NCI-H526 treated with DMSO at 0.1 percent for 48 hours (cell line): ENCODE measurements at places on chromosomes 1 and 21.

GRCh38 chr1:113307771-113308445 is 82.4 kb upstream of the MAGI3 start:
- no peak for DNase-seq

DNA sequence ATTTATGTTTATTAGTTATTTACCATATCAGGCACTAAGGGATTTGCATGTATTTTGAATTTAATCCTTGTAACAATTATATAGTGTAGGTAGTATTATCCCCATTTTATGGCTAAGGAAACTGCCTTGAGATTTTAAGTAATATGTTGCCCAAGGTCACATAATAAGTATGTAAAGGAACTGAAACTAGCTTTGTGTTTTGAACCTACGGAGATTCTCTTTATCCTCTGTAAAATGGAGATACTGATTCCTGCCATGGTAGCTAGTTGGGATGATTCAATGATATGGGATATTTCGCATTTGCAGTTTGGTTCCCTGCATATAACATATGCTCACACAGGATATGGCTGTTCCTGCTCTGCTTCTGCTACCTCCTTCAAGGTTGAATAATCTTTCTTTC is 144.3 kb downstream of the ST6GALNAC3 start:
- DNase-seq, result no peak

GRCh38 chr1:22808186-22808675 is 97.6 kb downstream of the EPHB2 start:
- DNase-seq, result no peak

- DNase-seq, result no peak
Observed at GRCh38 chr1:117142200-117142599, 20.7 kb upstream of the TRIM45 start.

DNA sequence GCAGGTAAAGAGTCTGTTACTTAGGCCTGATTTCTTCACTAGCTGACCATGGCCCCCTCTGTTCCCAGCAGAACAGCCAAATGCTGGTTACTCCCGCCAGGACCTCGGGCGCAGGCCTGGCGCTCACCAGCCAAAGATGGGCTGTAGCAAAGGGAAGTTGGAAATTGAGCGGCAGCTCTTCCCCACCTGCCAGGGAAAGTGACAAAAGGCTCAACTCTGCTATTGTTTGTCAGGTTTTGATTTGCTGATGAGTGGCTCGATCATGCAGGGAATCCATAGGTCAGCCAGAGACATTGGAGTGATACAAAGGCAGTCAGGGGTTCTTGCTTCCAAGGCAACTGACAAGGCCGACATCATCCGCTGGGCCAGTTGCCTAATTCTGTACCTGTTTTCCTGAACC is 120.1 kb downstream of the ASTN1 start:
- no peak for DNase-seq

DNA sequence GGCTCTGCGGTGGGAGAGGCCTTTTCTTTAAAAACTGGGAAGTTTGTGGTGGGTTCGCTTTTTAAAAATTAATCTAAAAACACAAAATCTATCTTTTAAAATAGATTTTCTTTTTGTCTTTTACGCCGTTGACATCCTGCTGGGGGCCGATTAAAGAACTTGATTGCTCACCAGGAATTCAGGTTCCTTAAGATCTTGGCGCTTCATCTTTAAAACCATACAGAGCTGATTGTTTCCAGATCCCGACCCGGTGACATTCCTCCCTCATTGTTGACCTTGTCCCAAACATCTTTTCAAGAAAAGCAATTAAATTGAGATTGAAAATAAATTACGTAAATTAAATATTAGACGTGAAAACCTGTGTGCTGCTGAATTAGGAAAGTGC is 546 bp upstream of the ZNF697 start:
- DNase-seq, result no peak

- DNase-seq, result no peak
Observed at GRCh38 chr1:207355060-207355459, 33.6 kb downstream of the CD55 start.

- DNase-seq, result peak; percentile 45
Observed at GRCh38 chr1:86247597-86248279, 91.2 kb upstream of the COL24A1 start.
